ENCODE measurements at places on chromosomes 1 and 21.

- DNase-seq = no peak
Observed at GRCh38 chr1:117673405-117673804, 67.6 kb downstream of the TENT5C start.

DNA sequence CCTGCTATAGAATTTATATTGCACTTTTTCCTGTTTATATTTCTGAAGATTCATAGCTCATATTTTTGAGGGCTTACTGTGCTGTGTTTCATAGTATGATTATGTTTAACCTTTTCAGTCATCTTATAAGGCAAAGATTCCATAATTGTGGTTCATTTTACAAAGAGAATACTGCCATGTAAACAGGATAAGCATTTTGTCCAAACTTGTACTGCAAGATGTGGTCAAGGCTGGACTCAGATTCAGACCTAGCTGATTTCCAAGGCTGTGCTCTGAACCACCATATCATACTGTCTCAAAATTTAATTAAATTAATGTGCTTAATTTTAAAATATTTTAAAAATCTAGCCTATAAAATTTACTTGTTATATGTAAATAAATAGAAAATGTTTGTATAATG lies 31.4 kb downstream of the STXBP3 start:
- no peak for DNase-seq

GRCh38 chr1:33402206-33402605 lies 28.7 kb downstream of the PHC2 start:
- no peak for DNase-seq

GRCh38 chr1:54324251-54325140 lies 81.7 kb downstream of the SSBP3 start:
- DNase-seq = no peak

GRCh38 chr1:51963592-51964308 lies 26.8 kb downstream of the RAB3B start:
- DNase-seq = no peak

DNA sequence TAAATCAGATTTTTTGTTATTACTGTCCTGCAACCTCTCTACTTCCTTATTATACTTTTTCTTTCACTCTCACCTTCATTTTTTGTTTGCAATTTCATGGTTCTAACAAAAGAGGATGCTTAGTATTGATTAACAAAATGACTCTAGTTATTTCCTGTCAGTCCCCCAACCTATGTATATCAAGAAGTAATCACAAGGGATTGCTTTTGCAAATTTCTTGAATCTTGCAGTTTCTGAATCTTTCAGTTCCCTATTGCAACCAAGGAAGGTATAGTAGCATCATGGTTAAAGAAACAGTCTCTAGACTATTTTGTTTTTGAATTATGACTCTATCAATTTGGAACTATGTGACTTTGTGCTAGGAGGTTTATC lies 446.9 kb downstream of the NEGR1 start:
- DNase-seq = no peak

DNA sequence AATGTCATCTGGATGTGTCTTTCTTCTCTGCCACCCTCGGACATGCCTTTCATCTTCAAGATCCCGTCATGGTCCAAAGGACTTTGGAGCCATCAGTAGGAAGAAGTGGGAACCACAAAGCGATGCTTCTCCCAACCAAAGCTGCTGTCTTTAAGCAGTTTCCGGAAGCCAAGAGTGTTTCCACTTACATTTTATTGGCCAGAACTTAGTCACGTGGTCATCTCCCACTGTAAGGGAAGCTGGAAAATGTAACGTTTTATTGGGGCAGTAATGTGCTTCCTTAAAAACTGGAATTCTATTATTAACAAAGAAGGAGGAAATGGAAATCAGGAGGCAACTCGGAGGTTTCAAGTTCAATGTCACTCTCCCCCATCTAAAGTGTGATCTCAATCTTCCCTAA lies 170.8 kb downstream of the ATG4C start:
- no peak for DNase-seq

GRCh38 chr1:205515781-205516253 lies 11.3 kb downstream of the CDK18 start:
- DNase-seq = no peak

- no peak for DNase-seq
Observed at GRCh38 chr1:193707271-193708021, 521.0 kb upstream of the B3GALT2 start.

GRCh38 chr21:19123053-19123452 lies 719.5 kb upstream of the TMPRSS15 start:
- DNase-seq = no peak

GRCh38 chr21:35408401-35408800 lies 359.3 kb upstream of the RUNX1 start:
- no peak for DNase-seq

DNA sequence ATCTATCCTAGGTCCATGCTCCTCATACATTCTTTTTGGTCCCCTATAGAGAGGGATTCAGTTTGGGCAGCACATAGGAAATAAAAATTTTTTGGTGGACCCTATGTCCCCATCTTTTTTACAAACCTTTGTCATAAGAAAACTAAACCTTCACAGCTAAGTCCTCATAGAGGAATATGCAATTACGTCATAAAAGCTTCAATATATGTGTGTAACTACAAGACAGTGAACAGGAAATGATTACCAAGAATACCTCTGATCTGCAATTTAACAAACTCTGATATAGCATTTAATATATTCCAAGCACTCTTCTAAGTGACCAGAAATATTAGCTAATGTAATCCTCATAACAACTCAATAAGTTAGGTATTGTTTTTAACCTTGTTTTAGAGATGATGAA lies 6.3 kb upstream of the DENND2C start:
- no peak for DNase-seq

DNA sequence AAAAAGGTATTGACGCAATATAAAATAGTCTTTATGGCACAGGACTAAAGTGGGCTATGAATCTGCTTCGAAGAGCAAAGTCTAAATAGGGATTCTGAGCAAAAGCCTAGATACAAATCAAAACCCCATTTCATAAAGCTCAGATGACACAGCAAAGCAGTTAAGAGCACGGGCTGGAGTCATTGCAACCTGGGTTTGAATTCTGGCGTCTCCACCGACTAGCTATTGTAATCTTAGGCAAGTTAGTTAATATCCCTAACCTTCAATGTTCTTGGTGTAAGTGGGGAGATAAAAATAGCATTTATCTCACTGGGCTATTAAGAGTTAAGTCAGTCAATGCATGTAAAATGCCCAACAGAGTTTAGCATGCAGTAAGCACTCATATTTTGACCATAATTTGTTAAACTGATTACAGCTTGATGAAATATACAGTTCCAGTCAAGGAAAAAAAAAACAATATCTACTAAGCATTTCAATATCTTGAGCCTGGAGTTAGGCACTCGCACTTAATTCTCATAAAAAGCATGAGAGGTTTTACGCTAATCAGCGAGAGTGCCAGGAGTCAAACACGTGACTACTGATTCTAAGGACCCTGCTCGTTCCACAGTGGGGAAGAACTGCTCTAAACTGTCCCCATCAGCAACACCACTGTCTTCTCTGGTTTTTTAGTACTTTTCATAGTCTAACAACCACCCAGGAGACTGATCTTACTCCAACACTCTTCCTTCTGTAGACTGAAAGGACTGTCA lies 75.5 kb downstream of the JAK1 start:
- DNase-seq = no peak

All from effector memory CD8-positive, alpha-beta T cell (primary cell).